Dermis microvascular lymphatic vessel endothelial cell (primary cell): ENCODE measurements at places on chromosomes 4 and X. TPM values are rescaled to one million over a fixed set of nuclear protein-coding genes. Genes with fewer than 3 reads are reported as not detected.

- DNase-seq = no peak
Observed at GRCh38 chrX:111687305-111687704, 6.3 kb downstream of the ALG13 start.

Gene MAGEA2
- not detected in 2 replicates for total RNA-seq

GRCh38 chr4:39700554-39700953 lies 2.6 kb downstream of the UBE2K start:
- no peak for DNase-seq

Gene SPANXN3
- not detected in 2 replicates for total RNA-seq

Gene XG
- total RNA-seq = under 0.01 and 0.13 TPM in 2 replicates

DNA sequence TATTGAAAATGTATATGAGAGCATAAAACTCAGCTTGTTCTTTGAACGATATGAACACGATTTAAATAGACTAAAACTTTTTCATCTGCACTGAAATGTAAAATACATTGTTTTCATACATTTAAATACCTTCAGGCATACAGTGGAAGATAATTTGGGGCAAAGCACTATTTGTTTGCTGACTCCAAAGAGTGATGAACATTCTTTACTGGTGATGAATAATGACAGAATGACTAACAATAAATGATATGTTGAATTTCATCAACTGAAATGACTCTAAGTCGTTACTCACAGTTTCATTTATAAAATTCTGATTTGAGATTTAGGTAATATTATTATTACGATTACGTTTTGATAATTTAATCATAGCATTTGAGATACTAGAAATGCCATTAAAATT lies 1160.1 kb downstream of the NLGN4X start:
- no peak for DNase-seq

GRCh38 chr4:94459462-94460161 lies 7.9 kb downstream of the PDLIM5 start:
- DNase-seq = no peak

Gene HHIP
- 90.9 and 127 TPM in 2 replicates for total RNA-seq

DNA sequence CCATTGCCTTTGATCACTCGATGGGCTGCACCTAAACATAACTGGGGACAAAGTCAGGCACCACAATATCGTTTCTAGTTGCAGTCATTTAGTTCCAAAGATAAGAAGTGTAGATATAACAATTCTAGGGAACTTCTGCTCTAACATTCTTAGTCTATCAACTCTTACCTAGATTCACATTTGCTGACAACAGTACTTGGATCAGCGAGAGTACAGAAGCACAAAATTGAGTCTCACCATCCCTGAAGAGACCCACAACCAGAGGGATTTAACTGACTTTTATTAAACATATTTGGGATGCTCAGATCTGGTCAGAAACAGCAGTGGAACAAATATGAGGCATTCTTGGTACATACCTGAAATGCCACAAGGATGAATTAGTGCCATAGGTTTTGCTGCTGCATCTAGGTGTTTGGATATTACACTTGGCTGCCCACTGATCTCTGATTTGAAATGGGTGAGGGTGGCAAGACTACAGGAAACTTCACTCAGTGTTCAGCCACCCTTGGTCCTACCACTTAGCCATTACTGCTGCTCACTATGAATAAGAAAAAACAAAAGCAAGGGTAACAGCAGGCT lies 28.9 kb upstream of the HUWE1 start:
- no peak for DNase-seq

Gene ASB12
- total RNA-seq = under 0.01 TPM in 1 of 2 replicates, not detected in the other
